ENCODE measurements at places on chromosomes 4 and X.
A peak's percentile ranks its signal among the peaks of the same experiment; 100 is the strongest.

DNA sequence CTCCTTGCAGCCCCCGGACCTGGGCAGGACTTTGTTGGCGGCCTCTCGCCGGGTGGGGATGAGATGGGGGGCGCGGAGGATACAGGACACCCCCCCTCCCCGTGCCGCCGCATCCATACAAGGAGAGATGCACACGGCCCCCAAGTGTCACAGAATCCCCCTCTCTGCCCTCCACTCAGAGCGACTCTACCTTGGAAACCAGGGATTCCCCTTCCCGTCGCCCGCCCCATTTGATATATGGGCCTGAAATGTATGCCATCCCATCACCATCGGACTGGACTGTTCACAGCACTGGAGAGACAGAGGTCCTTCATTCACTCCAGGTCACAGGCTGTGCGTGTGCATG is 426 bp downstream of the PORCN start:
- peaks cover 13% of the 10 kb centered on the region for H3K4me1 ChIP-seq
- H3K4me3 ChIP-seq, result peak overlapping the region; percentile 87
- no peaks in the 10 kb centered on the region for H3K36me3 ChIP-seq
- no peak for DNase-seq

GRCh38 chrX:98071331-98071730 is 1187.6 kb downstream of the RPA4 start:
- no peak overlapping the region for H3K27ac ChIP-seq
- no peaks in the 10 kb centered on the region for H3K27me3 ChIP-seq
- no peak for DNase-seq

GRCh38 chr4:78155616-78156105 is 98.5 kb downstream of the FRAS1 start:
- peaks cover 15% of the 10 kb centered on the region for H3K27me3 ChIP-seq
- H3K36me3 ChIP-seq, result no peaks in the 10 kb centered on the region
- H3K4me1 ChIP-seq, result no peaks in the 10 kb centered on the region
- no peak overlapping the region for H3K4me3 ChIP-seq
- H3K27ac ChIP-seq, result no peak overlapping the region

DNA sequence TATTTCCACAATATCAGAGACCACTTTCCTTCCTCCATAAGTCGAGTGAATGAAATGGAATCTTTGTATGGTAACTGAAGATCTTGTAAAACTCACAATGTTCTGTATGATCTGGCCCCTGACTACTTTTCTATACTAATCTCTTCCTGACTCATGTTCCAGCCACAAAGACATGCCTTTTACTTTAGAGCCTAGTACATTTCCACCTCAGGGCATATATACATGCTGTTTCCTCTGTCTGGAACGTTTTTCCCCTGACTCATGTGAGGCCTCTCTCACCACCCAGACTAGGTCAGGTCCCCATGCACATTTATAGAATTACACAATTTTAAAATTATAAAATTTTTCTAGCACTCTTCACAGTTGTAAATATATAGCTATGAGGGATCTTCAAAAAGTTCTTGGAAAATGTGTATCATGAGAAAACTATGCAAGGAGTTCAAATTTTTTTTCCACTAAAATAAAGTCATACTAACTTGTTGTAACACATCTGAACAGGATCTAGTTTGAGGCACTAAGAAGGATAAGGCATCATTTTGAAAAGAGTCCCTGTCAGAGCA is 208.8 kb downstream of the SH2D1A start:
- H3K4me3 ChIP-seq, result no peak overlapping the region
- no peaks in the 10 kb centered on the region for H3K36me3 ChIP-seq
- no peak for DNase-seq
- H3K27ac ChIP-seq, result no peak overlapping the region
- no peaks in the 10 kb centered on the region for H3K4me1 ChIP-seq
- H3K27me3 ChIP-seq, result no peaks in the 10 kb centered on the region

DNA sequence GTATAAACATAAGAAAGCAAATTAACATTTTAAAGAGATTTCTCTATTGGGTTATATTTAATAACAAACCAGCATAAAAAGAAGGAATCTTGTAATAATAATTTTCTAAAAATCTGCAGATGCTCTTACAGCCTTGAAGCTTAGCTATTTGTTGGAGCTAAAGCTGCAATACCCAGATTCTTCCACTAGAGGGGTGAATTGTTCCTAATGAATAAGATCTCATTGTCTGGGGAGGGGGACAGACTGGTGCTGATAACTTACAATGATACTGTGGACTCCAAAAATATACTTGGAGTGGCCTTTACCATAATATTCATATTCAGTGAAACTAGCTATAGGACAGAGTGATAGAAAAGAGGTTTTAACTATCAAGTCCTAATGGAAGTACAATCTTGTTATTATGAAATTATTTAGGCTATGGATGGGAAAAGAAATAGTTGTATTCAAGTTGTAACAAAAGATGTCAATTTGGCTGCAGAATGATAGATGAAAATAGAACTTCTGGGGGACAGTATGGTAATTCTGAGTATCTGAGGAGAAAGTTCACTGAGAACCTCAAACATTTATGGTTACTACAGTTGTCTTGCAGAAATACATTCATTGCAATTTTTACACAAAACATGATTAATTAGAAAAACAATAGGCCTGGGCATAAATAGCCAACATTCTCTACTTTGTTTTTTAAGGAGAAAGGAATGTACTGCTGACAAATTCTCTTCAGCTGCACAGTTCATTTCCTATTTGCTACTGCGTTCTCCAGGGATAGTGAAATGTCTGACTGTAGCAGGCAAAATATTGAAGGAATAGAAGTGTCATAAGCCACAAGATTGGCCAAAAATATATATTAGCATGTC is 443.3 kb downstream of the GBA3 start:
- H3K27me3 ChIP-seq, result no peaks in the 10 kb centered on the region
- H3K27ac ChIP-seq, result no peak overlapping the region
- H3K36me3 ChIP-seq, result no peaks in the 10 kb centered on the region
- no peak for DNase-seq
- no peak overlapping the region for H3K4me3 ChIP-seq
- no peaks in the 10 kb centered on the region for H3K4me1 ChIP-seq

DNA sequence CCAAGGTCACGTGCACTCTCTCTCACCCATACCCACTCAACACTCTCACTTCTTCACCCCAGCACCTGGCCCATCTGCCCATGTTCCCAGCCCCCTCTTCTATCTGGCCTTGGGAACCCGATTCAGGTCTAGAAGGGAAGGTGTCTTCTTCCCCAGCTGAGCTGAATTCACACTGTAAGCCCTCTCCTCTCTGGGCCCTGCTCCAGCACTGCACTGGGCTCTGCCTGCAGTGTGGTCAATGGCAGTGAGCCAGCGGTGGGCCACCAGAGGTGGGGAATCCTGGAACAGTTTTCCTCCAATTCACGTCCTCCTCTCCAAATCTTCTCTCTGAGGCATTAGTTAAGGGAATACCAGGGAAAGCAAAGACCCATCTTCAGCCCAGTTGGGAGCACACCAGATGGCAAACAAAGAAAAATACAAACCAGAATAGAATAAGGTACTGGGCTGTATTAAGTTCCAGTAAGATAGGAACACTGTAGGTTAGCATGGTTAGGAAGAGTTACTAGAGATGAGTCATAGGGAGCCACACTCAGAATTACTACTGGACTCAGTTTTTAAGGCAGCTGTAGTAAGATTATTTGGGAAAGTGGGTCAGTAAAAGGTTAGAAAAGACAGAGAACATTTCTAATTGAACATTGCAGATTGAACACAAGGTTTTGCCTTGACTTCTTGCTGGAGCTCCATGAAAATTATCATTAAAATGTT is 5.0 kb downstream of the AWAT2 start:
- no peaks in the 10 kb centered on the region for H3K27me3 ChIP-seq
- H3K36me3 ChIP-seq, result no peaks in the 10 kb centered on the region
- no peaks in the 10 kb centered on the region for H3K4me1 ChIP-seq

DNA sequence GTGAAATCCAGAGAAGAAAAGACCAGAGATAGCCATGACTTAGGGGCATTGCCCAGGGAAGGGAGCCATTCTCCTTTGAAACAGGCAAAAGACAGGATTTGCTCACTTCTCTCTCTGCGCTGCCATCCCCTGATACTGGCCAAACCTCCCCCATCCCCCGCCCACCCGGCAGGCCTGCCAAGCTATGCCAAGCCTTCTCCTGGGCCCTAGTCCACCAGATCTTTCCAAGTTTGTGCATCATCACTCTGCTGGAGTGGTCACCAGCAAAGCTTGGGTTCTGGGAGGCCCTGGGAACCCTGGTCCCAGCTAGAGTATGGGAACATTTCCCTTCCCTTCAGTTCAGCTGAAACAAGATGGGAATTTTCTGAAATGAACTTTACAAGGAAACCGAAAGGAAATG is 18.4 kb downstream of the EFNB1 start:
- H3K4me3 ChIP-seq, result no peak overlapping the region
- DNase-seq, result no peak

DNA sequence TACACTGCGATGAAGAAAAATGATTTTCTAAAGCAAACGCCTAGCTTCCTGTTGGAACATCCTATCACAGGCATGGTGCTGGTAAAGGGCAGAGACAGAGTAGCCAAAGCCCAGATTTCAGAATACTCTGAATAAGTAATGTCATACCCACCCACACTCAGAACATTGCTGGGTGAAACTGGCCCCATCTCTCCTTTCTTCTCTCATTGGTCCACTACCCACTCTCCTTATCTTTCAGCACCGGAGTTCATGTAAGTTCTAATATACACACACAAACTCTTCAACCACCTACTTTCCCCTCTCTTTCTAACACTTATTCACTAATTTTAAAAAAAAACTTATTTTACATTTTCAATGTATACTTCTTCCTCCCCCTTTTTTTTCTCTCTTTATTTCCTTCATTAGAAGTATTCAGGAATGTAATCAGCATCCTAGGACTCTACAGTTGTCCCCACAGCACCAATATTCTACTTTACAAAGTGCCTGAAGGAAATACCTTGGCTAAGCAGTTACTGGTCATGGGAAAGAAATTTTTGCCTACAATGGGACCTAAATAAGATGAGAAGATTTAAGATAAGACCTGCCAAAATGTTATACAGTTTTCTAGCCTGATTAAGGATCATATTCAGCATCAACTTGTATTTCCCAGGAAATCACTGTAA is 63.0 kb downstream of the SEC24D start:
- peaks cover 1% of the 10 kb centered on the region for H3K36me3 ChIP-seq
- H3K27ac ChIP-seq, result no peak overlapping the region
- H3K4me3 ChIP-seq, result no peak overlapping the region
- H3K27me3 ChIP-seq, result no peaks in the 10 kb centered on the region
- no peak for DNase-seq

- no peaks in the 10 kb centered on the region for H3K27me3 ChIP-seq
- H3K4me1 ChIP-seq, result peaks cover 36% of the 10 kb centered on the region
- DNase-seq, result no peak
- H3K4me3 ChIP-seq, result peak overlapping the region; percentile 33
- H3K36me3 ChIP-seq, result no peaks in the 10 kb centered on the region
- H3K27ac ChIP-seq, result no peak overlapping the region
Measured at GRCh38 chr4:6271701-6272465, 2.2 kb downstream of the WFS1 start.

DNA sequence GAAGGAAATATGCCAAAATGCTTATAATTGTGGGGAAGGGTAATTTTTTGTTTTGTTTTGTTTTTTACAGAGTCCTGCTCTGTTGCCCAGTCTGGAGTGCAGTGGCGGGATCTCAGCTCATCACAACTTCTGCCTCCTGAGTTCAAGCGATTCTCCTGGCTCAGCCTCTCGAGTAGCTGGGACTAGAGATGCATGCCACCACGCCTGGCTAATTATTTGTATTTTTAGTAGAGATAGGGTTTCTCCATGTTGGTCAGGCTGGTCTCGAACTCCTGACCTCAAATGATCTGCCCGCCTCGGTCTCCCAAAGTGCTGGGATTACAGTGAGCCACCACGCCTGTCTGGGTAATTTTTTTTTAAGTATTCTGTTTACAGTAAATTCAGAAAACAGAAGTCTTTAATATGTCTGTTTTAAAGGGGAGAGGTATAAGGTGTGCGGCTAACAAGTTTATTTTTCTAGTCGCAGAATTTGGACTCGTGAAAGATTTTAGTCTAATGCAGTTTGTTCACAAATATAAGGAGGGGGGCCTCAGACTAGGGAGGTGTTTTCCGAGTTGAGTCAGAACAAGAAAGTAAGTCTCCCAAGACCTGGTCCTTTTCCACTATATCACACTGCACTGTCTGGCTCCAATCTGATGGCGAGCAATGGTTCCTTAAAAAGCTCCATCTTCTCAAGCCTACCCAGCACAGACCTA is 1.5 kb downstream of the ACSL1 start:
- no peaks in the 10 kb centered on the region for H3K36me3 ChIP-seq
- no peak for DNase-seq
- H3K27me3 ChIP-seq, result no peaks in the 10 kb centered on the region
- peaks cover 47% of the 10 kb centered on the region for H3K4me1 ChIP-seq
- H3K4me3 ChIP-seq, result peak overlapping the region; percentile 84

DNA sequence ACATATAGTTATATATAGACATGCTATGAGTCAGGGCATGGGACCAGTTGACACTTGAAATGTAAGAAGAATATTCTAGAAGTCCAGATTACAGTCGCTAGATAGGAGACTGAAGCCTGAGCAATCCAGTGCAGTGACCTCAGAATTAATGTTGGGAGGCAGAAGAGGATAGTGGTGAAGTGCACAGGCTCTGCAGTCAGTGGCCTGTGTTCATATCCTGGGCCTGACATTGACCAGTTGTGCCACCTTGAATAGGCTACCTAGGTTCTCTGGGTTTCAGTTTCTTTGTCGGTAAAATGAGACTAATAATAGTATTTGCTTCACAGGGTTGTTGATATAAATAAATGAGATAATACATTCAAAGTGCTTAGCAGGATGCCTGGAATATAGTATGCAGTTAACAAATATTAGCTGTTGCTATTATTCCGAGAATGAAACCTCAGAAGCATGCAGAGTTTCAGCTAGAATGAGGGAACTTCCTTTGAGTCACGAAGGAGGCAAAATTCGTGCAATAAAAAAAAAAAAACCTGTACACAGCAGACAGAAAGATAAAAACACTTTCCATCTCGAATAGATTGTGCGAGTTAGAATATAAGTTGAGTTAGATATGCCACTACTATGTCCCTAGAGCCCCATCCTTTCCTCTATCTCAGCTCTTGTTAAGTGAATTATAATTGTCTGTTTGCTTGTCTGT is 4.0 kb upstream of the SH2D1A start:
- peak overlapping the region; percentile 50 for H3K4me3 ChIP-seq
- DNase-seq, result no peak
- no peaks in the 10 kb centered on the region for H3K36me3 ChIP-seq
- peak overlapping the region; percentile 83 for H3K27ac ChIP-seq
- peaks cover 52% of the 10 kb centered on the region for H3K4me1 ChIP-seq

DNA sequence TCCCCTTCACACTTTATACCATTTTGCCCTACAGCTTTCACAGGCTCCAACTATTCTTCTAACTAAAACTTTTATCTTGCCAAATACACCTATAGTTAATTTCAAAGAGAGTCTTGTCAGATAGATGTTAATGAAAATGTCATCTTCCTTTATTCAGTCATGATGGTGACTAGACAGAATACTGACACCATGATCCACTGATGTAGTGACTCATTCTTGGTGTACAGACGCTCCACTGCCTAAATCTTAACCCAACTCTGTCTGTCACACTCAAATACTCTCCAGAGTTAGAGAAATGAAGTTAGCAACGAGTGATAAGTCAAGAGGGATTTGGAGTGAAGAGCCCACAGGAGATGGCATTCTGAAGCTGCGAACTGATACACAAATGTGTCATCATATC is 32.1 kb upstream of the HDAC8 start:
- H3K27me3 ChIP-seq, result no peaks in the 10 kb centered on the region
- no peaks in the 10 kb centered on the region for H3K4me1 ChIP-seq
- no peak overlapping the region for H3K27ac ChIP-seq
- no peak for DNase-seq
- H3K4me3 ChIP-seq, result no peak overlapping the region
- no peaks in the 10 kb centered on the region for H3K36me3 ChIP-seq

GRCh38 chr4:185119927-185120630 is 23.0 kb upstream of the SLC25A4 start:
- no peaks in the 10 kb centered on the region for H3K36me3 ChIP-seq
- H3K27me3 ChIP-seq, result peaks cover 11% of the 10 kb centered on the region
- H3K4me3 ChIP-seq, result no peak overlapping the region
- H3K27ac ChIP-seq, result no peak overlapping the region
- peaks cover 6% of the 10 kb centered on the region for H3K4me1 ChIP-seq

All from naive thymus-derived CD8-positive, alpha-beta T cell (primary cell).